ENCODE measurements at places on chromosomes 5 and 9. TPM values are rescaled to one million over a fixed set of nuclear protein-coding genes. Genes with fewer than 3 reads are reported as not detected.
A peak's percentile ranks its signal among the peaks of the same experiment; 100 is the strongest.

DNA sequence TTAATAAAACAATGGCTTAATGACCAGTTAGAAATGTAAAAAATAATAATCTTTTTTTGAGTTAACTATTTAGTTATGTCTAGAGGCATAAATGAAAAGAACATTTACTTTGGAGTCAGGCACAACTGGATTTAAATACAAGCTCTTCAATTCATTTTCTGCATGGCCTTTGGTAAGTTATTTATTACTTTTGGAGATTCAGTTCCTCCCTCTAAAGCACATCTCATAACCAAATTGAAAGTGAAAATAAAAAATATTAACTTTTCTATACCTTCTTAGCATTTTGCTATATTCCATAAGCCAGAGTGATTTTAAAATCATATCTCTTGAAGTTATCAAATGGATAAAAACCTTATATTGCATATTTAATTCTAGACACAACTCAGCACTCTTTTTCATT lies 434.9 kb upstream of the SMARCA2 start:
- no peaks in the 10 kb centered on the region for H3K27me3 ChIP-seq
- H3K4me1 ChIP-seq: no peaks in the 10 kb centered on the region
- DNase-seq: no peak
- no peak overlapping the region for H3K4me3 ChIP-seq
- H3K36me3 ChIP-seq: no peaks in the 10 kb centered on the region

GRCh38 chr5:176578391-176578808 lies 29.3 kb downstream of the CDHR2 start:
- H3K4me3 ChIP-seq: no peak overlapping the region
- no peaks in the 10 kb centered on the region for H3K36me3 ChIP-seq
- no peaks in the 10 kb centered on the region for H3K4me1 ChIP-seq

Gene SVEP1
- 43.0 TPM for total RNA-seq

Gene HACD4
- total RNA-seq: 6.8 TPM

DNA sequence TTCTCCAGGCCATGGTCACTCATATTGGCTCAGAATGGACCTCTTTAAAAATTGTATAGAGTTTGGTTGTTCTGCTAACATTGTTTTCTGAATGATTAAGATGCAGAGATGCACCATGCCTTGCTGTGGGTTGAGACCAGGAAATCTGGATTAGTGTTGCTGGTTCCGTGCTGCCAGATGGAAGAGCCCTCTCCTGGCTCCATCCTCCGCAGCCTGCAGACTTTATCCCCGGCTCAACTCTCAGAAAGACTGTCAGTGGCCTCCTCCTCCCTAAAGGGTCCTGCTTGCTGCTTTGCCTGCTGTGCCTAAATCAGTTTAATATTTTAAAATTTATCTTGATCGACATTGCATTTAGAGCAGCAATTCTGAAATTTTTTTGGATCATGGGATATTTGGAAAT lies 196.7 kb downstream of the TENT4A start:
- H3K4me1 ChIP-seq: no peaks in the 10 kb centered on the region
- no peak for DNase-seq
- H3K27ac ChIP-seq: no peak overlapping the region
- H3K36me3 ChIP-seq: no peaks in the 10 kb centered on the region
- no peak overlapping the region for H3K4me3 ChIP-seq

- H3K4me3 ChIP-seq: no peak overlapping the region
- no peaks in the 10 kb centered on the region for H3K27me3 ChIP-seq
- H3K27ac ChIP-seq: no peak overlapping the region
- peaks cover 14% of the 10 kb centered on the region for H3K4me1 ChIP-seq
- peaks cover 3% of the 10 kb centered on the region for H3K36me3 ChIP-seq
- DNase-seq: no peak
Measured at GRCh38 chr5:43309637-43310036, 3.6 kb downstream of the HMGCS1 start.

- H3K4me3 ChIP-seq: no peak overlapping the region
- peak; percentile 87 for DNase-seq
- peaks cover 24% of the 10 kb centered on the region for H3K4me1 ChIP-seq
- H3K27ac ChIP-seq: peak overlapping the region; percentile 78
- H3K27me3 ChIP-seq: no peaks in the 10 kb centered on the region
Measured at GRCh38 chr5:61202213-61202612, 39.9 kb upstream of the SMIM15 start.

Gene MRPL50
- 12.3 TPM for total RNA-seq

Gene PCDHGB2
- total RNA-seq: 5.6 TPM

Gene TOR4A
- total RNA-seq: 2.5 TPM

Gene DOLPP1
- total RNA-seq: 10.5 TPM

Gene INSL6
- not detected for total RNA-seq

GRCh38 chr5:132812123-132812765 lies 858 bp upstream of the SOWAHA start:
- no peak overlapping the region for H3K4me3 ChIP-seq
- no peaks in the 10 kb centered on the region for H3K36me3 ChIP-seq
- peaks cover 47% of the 10 kb centered on the region for H3K27me3 ChIP-seq
- DNase-seq: no peak

DNA sequence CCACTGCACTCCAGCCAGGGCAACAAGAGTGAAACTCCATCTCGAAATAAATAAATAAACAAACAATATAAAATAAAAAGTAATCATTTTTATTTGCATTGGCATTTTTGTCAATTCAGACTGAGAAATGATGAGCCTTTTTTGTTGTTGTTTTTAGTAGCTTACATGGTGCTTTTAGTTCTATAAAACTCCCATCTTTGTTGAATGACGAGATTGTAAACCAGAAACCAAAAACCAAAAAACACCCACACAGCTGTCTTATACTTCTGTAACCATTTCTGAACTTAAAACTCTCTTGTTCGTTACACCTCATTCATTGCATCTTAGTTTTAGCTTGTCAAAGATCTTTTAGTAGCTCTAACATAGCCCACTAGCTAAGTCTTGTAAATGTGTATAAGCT lies 44.7 kb downstream of the GGTA1 start:
- H3K27ac ChIP-seq: no peak overlapping the region
- peaks cover 46% of the 10 kb centered on the region for H3K27me3 ChIP-seq
- no peaks in the 10 kb centered on the region for H3K36me3 ChIP-seq
- H3K4me1 ChIP-seq: no peaks in the 10 kb centered on the region

Gene DIRAS2
- total RNA-seq: not detected

DNA sequence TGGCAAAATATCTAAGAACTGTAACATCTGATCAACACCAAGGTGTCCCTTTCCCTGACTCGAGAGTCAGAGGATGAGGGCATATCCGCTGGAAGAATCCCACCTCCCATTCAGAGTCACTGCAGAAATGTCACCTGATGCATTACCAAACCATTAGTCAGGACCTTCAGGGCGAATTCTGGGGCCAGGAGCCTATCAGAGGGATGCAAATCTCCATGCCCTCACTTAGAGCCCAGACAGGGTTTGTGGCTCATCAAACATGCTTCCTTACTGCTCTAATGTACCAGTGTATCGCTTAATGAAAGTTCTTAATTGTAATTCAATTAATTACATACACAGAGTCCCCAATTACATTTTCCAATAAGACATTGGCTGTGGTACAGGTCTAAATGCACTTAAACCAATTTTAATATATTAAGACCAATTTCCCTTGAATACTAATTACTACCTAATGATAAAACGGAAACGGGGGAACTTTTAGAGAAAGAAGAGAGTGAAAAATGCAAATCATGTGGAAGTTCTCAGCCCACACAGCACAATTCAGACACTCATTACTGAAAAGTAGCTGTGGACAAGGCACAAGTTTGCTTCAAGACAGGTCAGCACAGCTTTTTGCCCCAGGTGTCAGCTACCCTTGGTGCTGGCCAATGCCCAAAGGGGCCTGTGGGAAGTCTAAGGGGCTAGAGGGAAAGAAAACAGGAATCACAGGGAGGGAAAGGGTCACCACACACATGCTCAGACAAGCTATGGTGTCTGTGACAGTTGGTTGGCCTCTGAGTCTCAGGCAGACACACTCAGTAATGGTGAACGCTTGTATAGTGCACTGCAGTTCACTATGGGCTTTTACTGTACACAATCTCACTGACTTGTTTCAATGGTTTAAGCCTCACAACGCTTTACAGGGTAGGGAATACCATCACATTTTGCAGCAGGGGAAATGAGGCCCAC lies 211.6 kb downstream of the MAPKAP1 start:
- H3K4me1 ChIP-seq: peaks cover 16% of the 10 kb centered on the region
- H3K4me3 ChIP-seq: no peak overlapping the region
- DNase-seq: no peak
- no peaks in the 10 kb centered on the region for H3K36me3 ChIP-seq
- H3K27ac ChIP-seq: no peak overlapping the region

- H3K27ac ChIP-seq: no peak overlapping the region
- no peak for DNase-seq
- no peaks in the 10 kb centered on the region for H3K4me1 ChIP-seq
- no peaks in the 10 kb centered on the region for H3K36me3 ChIP-seq
Measured at GRCh38 chr5:115289104-115289503, 7.3 kb downstream of the CCDC112 start.

Gene SARDH
- 10.9 TPM for total RNA-seq

DNA sequence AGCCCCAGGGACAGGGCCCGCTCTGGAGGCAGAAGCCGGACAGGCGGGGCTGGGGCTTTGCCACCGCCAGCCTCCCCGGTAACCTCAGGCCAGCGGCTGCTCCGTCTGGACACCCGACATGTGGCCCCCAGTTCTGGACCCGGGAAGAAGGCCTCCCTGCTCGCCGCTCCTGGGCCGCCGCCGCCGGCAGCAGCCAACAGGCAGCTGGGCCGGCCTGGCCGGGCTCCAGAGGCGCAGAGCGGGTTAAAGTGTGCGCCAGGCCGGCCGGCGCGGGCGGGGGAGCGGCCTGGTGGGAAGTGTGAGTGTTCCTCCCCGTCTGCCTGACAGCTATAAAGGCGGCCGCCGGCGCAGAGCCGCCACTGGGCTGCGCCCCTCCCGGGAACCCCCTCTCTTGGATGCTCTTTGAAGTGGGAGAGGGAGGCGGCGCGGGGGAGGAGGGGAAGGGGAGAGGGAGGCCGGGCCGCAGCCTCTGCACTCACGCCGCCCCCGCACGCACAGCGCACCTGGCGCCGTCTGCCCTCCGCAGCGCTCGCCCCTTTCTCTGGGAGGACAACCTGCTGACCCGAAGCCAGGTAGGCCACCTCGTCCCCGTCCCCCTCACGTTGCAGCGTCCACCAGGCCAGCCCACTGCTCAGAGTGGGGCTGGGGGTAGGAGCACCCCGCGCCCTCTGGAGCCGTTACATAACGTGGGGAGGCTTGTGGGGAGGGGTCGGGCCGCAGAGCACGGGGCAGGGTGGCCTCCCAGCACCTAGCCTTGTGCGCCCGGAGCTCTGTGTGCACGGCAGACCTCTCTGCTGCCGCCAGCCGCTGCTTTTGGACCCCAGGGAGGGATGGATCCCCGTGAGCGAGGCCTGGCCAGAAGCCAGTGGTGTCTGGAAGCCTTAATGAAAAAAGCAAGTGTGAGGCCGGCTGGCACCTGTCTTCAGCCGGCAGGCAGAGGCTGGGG lies at the start of gene ADAMTSL2:
Gene ADAMTSL2 (plus strand): TSS at position 359 of the 946 bp plus-strand sequence. CDS start 2,009 bp downstream, outside the sequence.
- no peaks in the 10 kb centered on the region for H3K36me3 ChIP-seq
- H3K4me1 ChIP-seq: peaks cover 8% of the 10 kb centered on the region
- peaks cover 17% of the 10 kb centered on the region for H3K27me3 ChIP-seq
- no peak within 1 kb of the TSS for H3K27ac ChIP-seq
- peak; percentile 97 for DNase-seq

DNA sequence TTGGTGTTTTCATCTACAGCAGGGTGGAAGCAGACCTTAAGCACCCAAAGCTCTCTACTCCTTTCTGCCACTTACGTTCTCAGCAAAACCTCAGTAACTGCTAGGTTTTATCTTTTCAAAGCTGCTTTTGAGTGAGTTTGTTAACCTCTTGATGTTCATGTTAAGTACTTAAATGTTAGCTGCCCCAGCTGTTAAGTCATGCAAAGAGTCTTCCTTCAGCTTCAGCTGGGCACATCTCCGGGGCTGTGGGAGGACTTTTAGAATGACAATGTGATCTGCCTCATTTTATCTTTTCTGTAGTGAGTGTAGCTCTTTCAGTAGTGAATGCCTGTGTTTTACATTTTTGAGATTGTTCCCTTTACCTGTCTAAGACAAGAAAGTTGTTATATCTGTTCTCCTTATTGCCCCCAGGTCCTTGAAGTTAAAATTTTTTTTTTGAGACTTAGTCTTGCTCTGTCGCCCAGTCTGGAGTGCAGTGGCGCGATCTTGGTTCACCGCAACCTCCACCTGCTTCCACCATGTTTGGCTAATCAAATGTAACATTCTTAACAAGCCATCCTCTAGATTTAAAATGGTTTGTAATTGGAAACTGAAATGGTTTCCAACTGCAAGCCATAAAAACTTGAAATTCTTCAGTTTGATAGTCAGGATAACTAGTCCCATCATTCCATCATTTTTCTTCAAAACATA lies 19.6 kb downstream of the KDM4C start:
- H3K4me1 ChIP-seq: peaks cover 8% of the 10 kb centered on the region
- no peak overlapping the region for H3K4me3 ChIP-seq
- H3K27me3 ChIP-seq: no peaks in the 10 kb centered on the region
- DNase-seq: no peak
- H3K36me3 ChIP-seq: no peaks in the 10 kb centered on the region

Gene TAF11L5
- total RNA-seq: not detected

Gene TMEM267
- 17.4 TPM for total RNA-seq

GRCh38 chr9:73143711-73144328 lies 7.8 kb upstream of the ANXA1 start:
- H3K4me3 ChIP-seq: no peak overlapping the region
- peaks cover 21% of the 10 kb centered on the region for H3K4me1 ChIP-seq
- peak overlapping the region; percentile 43 for H3K27ac ChIP-seq
- H3K27me3 ChIP-seq: no peaks in the 10 kb centered on the region

GRCh38 chr5:60685028-60685427 lies 14.9 kb downstream of the DEPDC1B start:
- DNase-seq: no peak
- H3K4me1 ChIP-seq: no peaks in the 10 kb centered on the region
- no peak overlapping the region for H3K27ac ChIP-seq
- H3K36me3 ChIP-seq: no peaks in the 10 kb centered on the region
- H3K4me3 ChIP-seq: no peak overlapping the region
- no peaks in the 10 kb centered on the region for H3K27me3 ChIP-seq

DNA sequence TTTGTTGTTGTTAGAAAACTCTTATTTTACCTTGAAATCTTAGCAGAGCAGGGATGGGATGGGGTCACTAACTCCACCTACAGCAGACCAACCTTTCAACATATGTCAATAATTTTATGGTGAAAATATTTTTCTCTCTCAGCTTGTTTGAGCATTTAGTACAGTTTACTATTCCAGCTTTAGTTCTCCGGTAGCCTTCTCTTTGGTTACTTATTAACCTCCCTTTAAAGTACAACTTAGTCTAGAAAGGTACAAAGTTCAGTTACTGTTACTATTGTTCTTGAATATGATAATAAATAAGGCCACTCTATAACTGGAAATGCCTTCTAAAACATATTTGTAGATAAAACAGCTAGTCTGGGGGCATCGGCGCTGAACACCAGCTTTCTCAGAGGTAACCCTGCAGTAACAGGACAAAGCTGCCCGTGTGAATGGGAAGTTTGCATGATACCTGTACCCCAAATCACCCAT lies 233.3 kb downstream of the PCSK1 start:
- peak overlapping the region; percentile 67 for H3K27ac ChIP-seq
- H3K4me1 ChIP-seq: peaks cover 35% of the 10 kb centered on the region
- H3K27me3 ChIP-seq: no peaks in the 10 kb centered on the region
- H3K36me3 ChIP-seq: no peaks in the 10 kb centered on the region
- no peak for DNase-seq

Gene SLC9A3
- 1.4 TPM for total RNA-seq

All from osteoblast (primary cell).